ENCODE measurements at places on chromosomes 7 and 10.

GRCh38 chr7:139095194-139095659, 14.3 kb downstream of the ZC3HAV1 start:
- DNase-seq = no peak

- no peak for DNase-seq
These were observed 295.4 kb upstream of the FZD8 start for GRCh38 chr10:35937546-35937945.

- DNase-seq = peak; percentile 60
These were observed 62.1 kb downstream of the SDHAF3 start for GRCh38 chr7:97179454-97180104.

- DNase-seq = no peak
These were observed 23.5 kb upstream of the PTN start for GRCh38 chr7:137366995-137367394.

DNA sequence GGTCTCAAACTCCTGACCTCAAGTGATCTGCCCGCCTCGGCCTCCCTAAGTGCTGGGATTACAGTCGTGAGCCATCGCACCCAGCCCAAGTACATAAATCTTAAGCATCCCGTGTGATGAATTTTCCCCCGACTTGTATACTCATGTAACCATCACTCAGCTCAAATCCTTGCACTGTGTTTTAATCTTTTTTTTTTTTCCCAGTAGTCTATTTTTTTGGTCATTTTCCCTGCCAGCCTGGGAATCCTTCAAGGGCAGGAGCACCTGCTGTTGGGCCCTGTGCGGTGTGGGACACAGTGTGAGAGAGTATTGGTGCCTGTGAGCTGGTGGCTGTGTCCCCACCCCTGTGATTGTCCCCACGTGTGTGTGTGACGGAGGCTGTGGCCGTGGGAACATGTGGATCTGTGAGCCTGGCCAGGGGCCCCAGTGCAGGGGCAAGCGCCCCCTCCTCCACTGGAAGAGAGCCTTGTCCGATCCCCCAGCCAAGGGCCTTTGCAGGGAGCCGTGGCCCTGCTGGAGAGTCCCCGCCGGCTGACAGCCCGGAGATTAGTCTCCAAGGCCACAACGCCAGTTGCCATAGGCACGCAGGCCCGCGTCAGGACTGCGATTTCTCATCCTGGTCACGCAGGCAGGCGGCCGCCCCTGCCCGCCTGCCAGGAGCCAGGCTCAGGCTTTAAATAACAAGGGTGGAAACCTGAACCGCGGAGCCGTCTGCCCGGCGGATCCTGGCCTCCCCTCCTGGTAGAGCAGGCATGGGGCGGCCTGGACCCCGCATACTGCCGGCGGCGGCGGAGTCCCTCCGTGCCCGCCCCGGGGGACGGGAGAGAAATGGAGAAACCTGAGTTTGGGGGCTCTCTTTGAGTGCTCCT, 26.5 kb downstream of the GTF2IRD1 start:
- peak; percentile 90 for DNase-seq

- DNase-seq = no peak
These were observed 13.9 kb upstream of the OPTN start for GRCh38 chr10:13086056-13086455.

DNA sequence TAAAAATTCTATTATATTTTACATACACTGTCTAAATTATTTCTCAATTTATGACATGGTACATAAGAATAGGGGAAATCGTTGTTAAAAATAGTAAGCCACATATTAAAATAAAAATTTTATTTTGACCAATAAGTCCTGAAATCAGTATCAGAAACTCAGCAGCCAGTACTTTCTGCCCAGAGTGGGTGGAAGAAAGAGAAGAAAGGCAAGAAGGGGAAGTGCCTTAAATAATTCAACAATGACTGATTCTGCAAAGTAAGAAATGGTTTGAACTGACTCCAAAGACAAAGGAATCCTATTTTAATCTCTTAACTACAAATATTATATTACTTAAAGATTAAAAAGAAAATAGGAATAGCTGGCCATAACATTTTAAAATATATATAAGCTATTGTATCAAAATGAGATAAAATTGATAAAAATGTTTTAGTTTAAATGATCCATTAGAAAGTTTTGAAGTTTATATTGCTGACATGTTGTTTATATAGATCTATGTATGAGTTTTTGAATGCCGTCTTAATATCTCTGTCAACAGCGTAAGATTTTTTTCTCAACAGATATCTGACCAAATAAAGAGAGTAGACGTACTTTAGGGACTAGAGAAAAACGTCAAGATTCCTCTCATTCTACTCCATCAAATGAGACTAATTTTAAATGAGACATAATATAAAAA, 30.2 kb upstream of the NRCAM start:
- no peak for DNase-seq

DNA sequence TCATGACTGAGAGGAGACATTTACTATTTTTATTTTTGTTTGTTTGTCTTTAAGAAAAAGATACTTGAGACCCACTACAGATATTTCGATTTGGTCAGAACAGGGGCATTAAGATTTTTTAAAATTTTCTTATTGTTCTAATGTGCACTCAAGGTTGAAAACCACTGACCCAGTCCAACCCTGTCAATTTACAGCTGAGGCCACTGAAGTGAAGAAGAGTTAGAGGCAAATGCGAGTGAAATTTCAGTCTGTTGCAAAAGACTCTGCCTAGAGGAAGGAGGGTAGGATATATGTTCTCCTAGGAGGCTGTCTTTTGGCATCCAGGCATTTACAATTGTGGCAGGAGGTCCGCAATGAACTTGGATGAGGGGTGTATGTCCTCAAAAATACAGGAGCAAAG, 396.3 kb downstream of the RPS24 start:
- DNase-seq = no peak

GRCh38 chr10:132283604-132284382, 24.0 kb downstream of the STK32C start:
- no peak for DNase-seq
